ENCODE measurements at places on chromosomes 13 and 19.

GRCh38 chr13:113654591-113655345 is 3.2 kb downstream of the ATP4B start:
- no peak for DNase-seq

DNA sequence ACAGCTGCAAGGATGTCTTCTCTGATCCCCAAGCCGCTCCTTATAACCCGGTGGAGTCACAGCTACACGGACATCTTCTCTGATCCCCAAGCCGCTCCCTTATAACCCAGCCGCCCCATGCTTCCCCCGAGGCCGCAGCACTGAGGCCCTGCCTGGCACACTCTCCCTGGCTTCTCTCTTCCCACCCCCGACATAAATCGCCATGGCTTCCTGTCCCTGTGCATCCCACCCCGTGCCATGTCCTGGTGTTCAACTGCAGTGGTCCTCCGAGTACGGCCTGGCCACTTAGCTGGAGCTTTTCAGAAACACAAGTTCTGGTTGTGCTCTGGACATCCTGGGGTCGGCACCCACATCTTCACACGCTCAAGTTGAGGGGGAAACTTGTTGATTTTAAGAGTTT is 60.4 kb downstream of the RASA3 start:
- DNase-seq, result no peak

GRCh38 chr13:100159584-100159983 is 70.7 kb downstream of the PCCA start:
- no peak for DNase-seq

DNA sequence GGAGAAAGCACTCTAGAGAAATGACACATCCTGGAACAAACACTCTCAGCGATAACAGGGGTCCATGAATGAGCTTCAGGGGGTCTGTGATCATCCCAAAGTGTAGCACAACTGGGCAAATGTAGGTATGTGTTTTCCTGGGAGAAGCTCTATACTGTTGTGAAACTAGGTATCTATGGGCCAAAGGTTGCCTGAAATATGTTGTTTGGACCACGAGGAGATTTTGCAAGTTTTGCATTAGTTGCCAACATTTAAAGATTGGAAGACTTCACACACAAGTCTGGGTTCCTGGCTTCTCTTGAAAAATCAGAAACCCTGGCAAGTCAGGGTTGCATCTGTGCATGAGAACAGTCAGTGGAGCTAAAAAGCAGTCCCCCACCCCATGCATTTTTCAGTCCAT is 26.7 kb upstream of the POU2F2 start:
- DNase-seq, result no peak

All from neuronal stem cell (in vitro differentiated cells).